ENCODE measurements at places on chromosomes 2 and 18. TPM values are rescaled to one million over a fixed set of nuclear protein-coding genes. Genes with fewer than 3 reads are reported as not detected.

Gene COBLL1
- total RNA-seq, result 3.9 TPM

Gene DOK6
- total RNA-seq, result not detected

Gene ARID5A
- 7.6 TPM for total RNA-seq

Gene DCDC2C
- 0.55 TPM for total RNA-seq

Gene GREB1L
- total RNA-seq, result 1.4 TPM

Gene PJVK
- total RNA-seq, result 1.3 TPM

Gene DYSF
- total RNA-seq, result 0.50 TPM

Gene COLEC11
- 0.61 TPM for total RNA-seq
